Gastrocnemius medialis (tissue), 4 donors: ENCODE measurements at places on chromosomes 12 and 14.

GRCh38 chr12:8556531-8557097 is 15.9 kb upstream of the CLEC4E start:
- no peak for DNase-seq

- peak; percentile 31 for DNase-seq
These were observed 5.0 kb upstream of the DDX47 start for GRCh38 chr12:12807970-12808702.

GRCh38 chr14:56137453-56137807 is 19.2 kb downstream of the PELI2 start:
- no peak for DNase-seq

DNA sequence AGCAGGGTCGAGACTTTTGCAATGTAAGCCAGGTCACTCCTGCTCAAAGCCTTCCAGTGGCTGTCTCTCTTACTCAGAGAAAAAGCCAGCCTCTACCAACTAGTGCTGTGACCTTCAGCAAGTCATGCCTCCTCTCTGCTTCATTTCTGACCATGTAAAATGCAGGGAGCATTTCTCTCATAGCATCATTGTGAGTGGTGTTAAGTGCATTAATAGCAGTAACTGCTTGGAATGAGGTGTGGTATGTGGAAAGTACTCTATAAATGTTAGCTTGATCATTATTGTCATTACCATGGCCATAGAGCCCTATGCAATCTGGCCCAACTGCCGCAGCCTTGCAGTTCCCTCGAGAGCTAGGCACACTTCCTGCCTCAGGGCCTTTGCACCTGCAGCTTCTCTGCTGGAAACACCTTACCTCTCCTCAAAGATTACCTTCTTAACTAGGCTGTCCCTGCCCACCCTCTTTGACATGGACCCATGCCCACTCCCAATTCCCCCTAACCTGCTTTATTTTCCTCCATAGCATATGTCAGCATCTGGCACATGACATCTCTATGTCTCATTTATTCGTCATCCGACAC is 10.9 kb downstream of the PLEKHD1 start:
- DNase-seq: no peak

DNA sequence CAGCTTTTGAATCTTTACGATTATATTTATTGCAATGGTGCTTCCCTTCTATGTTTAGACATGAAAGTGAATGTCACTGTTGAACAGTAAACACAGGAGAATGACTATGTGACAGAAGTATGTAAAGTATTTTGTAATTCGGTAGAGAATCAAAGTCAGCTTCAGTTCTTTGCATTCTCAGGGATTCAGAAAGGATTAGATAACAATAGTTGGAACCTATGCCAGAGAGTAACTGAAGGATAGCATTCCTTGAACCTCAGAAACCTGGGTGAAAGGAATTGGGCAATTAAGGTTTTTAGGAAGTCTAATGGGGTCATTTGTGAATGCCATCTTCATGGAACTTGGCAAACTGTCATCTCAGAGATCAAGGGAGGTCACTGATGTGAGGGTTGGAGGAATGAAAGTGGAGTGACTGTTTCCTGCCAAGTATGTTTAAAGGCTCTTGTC is 305.3 kb upstream of the DDHD1 start:
- DNase-seq: no peak

DNA sequence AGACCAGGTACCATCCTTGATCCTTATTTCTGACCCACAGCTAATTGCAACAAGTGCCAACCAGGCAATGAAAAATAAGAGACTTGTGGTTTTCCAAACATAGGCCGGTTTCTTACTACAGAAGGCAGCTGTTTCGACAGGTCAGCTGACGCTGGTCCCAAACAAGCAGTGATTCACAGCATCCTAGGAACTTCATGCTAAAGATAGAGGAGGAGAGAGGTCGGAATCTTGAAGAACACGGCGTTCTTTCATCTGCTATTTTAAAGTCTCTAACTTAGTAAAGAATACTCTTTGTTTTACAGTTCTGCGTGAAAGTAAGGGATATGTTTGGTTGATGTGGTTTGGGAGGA is 28.1 kb upstream of the ADGRD1 start:
- DNase-seq: no peak

DNA sequence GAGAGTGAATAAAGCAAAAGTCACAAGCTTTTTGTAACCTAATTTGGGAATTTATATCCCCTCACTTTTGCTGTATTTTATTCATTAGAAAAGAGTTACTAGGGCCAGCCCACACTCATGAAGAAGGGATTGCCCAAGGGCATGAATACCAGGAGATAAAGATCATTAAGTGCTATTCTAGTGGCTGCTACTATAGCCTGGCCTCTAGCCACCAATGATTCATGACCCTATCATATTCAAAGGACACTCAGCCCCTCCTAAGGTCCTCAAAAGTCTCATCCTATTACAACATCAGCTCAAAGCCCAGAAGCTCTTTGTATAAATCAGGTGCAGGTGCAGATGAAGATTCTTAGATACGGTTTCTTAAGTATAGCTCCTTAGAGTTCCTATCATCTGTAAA is 518.1 kb downstream of the TRHDE start:
- DNase-seq: no peak

- DNase-seq: no peak
These were observed 8.6 kb upstream of the KRT8 start for GRCh38 chr12:52913431-52913821.

DNA sequence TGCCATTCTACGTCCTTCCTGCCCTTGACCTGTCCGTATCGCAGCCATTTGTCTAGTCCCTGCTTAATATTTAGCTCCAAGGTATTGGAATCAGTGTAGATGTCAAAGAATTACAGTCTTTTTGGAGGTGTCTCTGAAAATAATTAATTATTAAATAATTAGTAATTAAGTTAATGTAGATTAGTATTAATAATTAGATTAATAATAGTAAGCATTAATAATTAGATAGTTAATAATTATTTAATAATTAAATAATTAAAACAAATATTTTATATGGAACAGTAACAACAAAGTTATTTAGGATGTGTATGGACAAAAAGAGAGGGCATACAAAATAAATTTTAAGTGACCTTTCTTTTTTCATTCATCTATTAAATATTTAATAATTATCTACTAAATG is 639.6 kb downstream of the AACS start:
- no peak for DNase-seq

GRCh38 chr12:120227233-120228040 is 26.5 kb upstream of the RPLP0 start:
- no peak for DNase-seq

GRCh38 chr14:103108749-103109207 is 14.3 kb downstream of the EXOC3L4 start:
- DNase-seq: peak; percentile 60

- DNase-seq: peak; percentile 39
These were observed 7.0 kb upstream of the UBC start for GRCh38 chr12:124921200-124922031.

GRCh38 chr12:44038411-44038810 is 202.5 kb downstream of the TMEM117 start:
- DNase-seq: no peak

DNA sequence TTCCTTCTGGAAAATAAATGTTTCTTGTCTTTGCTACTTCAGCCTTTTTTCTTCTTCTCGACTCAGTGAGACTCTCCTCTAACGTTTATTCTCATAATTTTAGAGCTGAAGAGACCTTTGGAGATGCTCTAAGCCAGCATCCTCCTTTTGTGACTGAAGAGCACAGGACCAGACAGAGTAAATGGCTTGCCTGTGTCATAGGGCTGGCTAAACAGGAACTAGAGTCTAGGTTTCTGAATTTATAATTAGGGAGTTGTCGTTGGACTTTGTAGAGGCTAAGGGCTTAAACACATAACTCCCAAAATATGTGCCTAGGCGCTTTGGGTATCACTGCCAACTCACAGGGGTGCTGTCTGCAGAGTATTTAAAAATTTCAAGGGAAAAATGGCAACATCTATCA is 98.5 kb downstream of the FGD4 start:
- DNase-seq: no peak

DNA sequence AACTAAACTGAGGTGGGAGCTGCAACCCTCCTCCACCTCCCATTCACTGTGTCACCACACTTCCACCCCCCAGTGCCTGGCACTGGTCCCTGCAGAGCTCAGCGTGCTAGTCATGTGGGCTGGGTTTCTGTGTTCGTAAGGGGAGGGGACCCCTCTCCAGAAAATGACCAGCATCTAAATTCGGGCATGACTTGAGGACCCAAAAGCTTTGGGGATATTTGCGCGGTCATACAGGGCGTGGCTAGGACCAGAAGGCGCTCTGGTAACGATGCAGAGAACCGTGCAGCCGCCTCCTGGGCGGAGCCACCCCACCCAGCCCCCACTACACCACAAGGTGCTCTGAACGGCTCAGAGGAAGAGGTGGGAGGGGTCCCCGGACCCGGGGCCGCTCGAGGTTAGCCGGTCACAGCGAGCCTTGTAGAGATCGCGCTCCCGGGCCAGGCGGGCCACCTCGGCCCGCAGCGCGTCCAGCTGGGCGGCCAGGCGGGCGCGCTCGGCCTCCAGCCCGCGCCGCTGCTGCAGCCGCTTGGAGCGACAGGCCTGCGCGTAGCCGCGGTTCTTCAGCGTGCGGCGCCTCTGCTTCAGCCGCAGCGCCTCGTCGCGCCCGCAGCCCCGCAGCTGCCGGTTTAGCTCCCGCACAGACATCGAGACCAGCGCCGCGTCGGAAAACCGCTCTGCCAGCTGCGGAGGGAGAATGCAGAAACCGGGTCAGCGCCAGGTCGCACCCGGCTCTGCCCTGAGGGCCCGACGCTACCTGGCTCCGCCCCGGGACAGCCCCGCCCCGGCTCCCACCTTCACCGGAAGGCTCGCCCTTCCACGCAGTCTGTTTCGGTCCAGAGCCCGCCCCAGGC is 9.8 kb downstream of the CPNE6 start:
- no peak for DNase-seq

DNA sequence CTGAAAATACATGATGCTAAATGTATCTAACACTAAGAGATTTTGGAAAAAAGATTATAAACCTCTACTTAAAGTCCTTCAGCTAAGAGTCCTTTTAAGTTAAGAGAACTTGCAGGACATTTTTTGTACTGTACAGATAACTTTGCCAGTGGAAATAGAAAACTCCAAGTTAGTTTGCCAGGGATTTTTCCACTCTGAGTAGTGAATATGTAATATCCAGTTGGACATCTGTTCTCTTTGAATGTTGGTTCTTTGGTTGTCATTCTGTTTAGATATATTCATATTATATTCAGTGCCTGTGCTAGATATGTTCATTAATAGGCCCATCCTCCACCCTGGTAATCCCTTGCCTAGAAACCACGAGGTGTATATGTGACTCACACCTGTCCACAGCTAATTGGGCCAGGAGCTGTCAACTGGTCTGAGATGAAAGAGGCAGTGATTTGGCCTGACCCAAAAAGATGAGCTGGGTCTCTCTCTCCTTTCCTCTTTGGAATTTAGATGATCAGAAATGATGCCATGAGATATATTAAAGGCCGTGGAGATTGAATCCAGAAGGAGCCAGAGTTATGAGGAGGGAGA is 261.0 kb upstream of the LRIG3 start:
- DNase-seq: no peak

DNA sequence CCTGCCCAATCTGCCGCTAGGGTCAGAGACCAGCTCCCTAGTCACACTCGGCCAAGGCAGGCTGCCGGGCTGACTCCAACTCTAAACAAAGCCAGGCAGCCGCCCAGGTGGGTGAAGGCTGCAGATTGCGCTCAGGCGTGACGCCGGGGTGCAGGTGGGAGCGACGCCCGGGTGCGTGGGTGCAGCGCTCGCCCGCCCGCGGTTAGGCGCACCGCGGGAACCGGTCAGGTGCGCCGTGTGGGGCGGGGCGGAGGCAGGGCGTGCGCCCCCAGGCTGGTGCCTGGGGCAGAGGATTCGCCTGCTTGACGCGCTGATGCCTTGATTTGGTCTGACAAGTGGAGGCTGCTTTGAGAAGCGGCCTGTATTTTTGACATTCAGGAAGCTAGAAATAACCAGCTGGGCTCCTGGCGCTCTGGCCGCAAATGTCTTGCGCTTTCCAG is 126.7 kb upstream of the HIF1A start:
- no peak for DNase-seq

GRCh38 chr12:77949943-77950342 is 119.2 kb downstream of the NAV3 start:
- DNase-seq: no peak

DNA sequence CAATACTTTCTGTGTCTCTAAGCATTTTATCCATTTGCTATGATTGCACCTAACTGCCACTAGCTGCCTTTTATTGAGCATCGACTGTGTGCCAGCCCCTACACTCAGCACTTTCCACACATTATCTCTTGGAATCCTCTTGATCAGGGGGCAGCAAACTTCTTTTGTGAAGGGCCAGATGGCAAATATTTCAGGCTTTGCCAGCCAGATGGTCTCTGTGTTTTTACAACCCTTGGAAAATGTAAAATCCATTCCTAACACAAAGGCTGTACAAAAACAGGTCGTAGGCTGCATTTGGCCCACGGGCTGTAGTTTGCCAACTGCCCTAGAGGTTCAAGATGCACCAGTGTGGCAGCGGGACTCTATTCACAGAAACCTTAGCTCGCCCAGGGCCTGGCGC is 19.5 kb downstream of the FOXN4 start:
- no peak for DNase-seq

- no peak for DNase-seq
These were observed 155.1 kb upstream of the BTG1 start for GRCh38 chr12:92300777-92301176.

- DNase-seq: no peak
These were observed 26.9 kb downstream of the PRKD1 start for GRCh38 chr14:29900609-29901350.
